ENCODE measurements at places on chromosomes 4 and X.

- DNase-seq = no peak
Observed at GRCh38 chr4:2942532-2943363, 20.5 kb downstream of the NOP14 start.

GRCh38 chrX:56788717-56789122 lies 59.7 kb downstream of the NBDY start:
- DNase-seq = no peak

- no peak for DNase-seq
Observed at GRCh38 chr4:36414248-36414647, 132.8 kb downstream of the DTHD1 start.

- DNase-seq = no peak
Observed at GRCh38 chrX:66074920-66075879, 35.3 kb upstream of the VSIG4 start.

DNA sequence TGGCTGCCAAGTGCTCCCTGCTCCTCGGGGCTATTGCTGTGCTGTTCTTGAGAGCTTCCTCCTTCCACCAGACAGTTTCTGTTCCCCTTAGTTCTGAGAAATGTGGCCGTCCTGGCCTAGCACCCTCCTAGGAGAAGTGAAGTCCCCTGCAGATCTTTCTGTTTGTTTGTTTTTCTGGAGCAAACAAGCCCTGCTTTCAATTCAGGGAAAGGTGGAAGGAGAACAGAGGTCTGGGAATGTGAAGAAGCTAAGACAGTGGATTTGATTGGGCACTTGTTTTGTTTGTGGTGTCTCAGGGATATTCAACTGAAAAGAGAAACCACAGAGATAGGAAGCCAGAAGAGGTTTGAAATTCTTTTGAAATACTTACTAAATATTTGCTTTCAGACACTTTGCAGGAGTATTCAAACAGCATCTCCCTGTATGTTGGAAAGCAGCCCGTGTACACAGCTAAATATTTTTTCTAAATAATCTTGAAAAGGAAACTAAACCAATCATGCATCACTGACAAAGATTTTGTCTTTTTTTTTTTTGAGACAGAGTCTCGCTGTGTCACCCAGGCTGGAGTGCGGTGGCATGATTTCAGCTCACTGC lies 36.5 kb upstream of the PPM1K start:
- DNase-seq = no peak

- DNase-seq = no peak
Observed at GRCh38 chr4:1557221-1557597, 126.9 kb downstream of the FAM53A start.

- no peak for DNase-seq
Observed at GRCh38 chr4:55466001-55466400, 70.2 kb downstream of the TMEM165 start.

- DNase-seq = no peak
Observed at GRCh38 chr4:126223784-126224407, 909.1 kb downstream of the FAT4 start.

DNA sequence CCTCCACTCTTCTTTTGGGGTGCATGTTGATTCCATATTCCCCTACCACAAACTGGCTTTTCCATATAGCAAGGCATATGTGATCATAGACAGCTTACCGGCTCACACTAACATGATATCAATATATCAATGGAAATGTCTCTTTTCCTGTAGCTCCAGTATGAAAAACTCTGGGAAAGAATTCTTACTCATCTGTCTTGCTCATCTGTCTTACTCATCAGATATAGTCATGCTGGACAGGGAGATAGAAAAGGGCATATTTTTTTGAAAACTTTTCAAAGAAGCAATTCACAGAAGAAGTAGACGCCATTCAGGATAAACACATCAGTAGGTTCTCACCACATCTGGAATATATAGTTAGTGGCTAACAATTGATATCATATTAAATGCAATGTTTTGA lies 794.7 kb downstream of the RAB28 start:
- no peak for DNase-seq

- no peak for DNase-seq
Observed at GRCh38 chr4:71772592-71772991, 11.3 kb downstream of the GC start.

- DNase-seq = no peak
Observed at GRCh38 chr4:139704915-139705485, 39.4 kb downstream of the MGST2 start.

DNA sequence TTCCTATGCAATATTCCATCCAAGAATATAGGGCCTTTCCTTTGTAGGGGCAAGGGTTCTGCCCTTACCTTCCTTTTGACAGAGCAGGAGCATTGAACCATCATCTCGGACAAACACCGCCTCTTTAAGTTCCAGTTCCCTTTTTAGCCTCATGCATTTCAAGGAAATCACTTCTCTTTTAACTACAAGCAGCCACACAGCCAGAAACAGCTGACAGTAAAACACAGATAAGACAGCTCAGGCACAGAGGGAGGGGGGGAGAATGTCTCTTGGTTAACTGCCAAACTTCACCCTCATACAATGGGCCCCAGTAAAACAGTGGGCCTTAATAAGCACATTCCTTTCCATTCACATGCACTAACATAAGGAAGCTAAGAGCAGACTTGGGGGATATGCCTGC lies 648.3 kb downstream of the GABRG1 start:
- DNase-seq = no peak

GRCh38 chrX:16215660-16216059 lies 48.4 kb downstream of the MAGEB17 start:
- DNase-seq = no peak

DNA sequence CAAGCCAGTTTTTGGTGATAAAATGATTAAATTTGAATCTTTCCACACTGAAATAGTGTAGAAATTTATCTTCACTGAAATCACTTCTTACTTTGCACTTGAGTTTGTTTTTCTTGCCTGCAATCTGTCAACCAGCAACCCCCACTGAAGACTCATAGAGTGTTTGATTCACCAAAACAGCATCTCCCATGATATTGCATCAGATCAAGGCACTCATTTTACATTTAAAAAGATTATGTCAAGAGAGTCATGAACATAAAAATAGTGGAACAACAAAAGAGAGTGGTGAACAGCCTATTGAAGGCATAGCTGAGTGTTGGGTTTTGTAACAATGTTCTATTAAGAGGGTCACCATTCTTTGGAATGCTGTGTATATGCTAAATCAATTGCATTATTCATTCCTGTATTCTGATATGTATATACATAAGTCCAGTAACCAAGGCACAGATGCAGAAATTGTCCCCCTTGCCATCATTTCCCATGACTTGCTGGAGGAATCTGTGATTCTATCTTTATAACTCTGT lies 1934.9 kb downstream of the ARAP2 start:
- DNase-seq = no peak

GRCh38 chrX:24577091-24577490 lies 70.1 kb downstream of the PCYT1B start:
- no peak for DNase-seq

DNA sequence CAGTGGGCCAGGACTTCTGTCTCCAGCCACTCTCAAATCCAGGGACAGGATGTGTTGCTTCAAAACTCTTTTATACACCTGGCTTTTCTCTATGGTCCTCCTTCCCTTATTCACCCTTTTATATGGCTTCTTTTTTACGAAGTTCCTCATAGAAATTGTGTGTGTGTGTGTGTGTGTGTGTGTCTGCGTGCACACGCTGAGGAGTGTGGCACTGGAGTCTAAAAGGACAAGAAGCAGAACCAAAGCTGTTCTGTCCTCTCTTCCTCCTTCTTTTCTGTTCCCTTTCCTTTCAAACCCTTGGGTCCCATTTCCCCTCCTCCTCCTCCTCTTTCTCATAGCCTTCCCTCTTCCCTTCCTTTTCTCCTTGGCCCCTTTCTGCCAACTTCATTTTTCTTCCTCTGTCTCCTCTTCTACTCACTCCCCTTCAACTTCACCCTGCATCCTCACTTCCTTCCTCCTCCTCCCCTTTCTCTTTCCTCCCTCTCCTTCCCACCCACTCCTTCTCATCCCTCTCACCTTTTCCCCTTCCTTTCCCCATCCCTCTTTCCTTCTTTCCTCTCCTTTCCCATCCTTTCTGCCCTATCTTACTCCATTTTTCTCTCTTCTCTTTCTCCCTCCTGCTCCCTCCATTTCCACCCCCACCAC lies 360.5 kb downstream of the MID1IP1 start:
- no peak for DNase-seq

GRCh38 chrX:24341795-24342194 lies 18.6 kb upstream of the SUPT20HL1 start:
- DNase-seq = no peak

GRCh38 chrX:124719060-124719459 lies 372.7 kb downstream of the SH2D1A start:
- DNase-seq = no peak

DNA sequence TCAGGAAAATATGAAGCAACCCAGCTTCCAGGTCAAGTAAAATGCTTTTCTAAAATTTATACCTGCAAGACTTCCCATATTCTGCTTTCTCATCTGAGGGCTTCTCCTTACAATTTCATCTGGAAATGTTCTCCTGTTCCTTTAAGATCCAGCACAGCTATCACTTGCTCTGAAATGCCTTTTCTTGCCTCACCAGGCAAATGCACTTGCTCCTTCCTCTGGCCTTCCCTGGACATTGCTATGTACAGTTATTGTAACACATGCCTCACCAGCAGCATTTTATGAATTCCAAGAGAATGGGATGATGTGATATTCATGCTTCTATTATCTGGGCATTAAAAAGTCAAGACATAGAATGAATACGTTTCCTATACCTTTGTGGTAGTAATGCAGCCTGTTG lies 842.1 kb upstream of the INTU start:
- no peak for DNase-seq

DNA sequence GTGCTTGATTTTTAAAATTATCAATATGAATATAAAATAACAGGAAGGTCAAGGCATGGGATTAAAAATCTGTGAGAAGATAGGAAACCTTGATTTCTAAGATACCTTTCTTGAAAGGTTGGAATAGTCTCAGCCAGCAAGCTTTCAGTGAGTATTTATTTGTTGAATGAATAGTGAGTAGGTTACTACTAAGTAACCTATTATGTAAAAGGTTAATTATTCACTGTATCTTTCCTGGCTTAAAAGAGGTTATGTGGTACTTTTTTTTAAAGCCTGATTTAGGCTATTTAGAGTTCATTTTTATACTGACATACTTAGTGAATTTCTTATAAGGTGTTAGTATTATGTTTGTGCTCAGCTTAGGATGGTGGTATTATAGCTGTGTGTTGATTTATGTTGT lies 123.5 kb downstream of the PTPN13 start:
- no peak for DNase-seq

DNA sequence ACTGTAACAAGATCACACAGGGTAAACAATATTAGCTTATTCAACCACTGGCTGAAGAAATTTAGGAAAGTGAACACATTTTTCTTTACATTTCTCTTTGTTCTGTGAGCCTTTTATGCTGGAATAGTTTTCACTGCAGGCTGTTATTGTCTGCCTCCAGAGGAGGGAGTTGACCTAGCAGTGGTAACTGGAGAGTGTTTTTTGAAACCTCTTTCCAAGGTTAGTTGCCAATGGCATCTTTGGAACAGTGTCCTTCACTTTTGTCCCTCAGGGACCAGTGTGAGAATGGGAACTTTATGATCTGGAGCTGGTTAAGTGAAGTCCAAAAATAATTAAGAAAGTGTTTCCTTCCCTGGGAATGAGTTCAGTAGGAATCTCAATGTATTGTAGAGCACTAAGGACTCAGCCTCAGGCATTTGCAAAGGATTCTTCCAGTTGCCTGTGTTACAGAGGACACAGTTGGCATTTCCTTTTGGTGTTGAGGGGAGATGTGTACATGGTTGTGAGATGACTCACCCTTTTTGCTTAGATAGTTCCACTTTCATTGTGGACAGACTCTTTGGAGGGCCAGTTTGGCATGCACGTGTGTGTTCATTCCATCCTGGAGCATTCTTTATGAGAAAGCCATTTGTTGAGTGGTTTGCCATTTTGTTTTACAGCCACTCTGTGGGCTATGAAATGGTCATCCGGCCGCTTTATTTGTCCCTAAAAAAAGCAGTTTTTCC lies 61.3 kb downstream of the AR start:
- DNase-seq = no peak

GRCh38 chrX:49040376-49040955 lies 2.7 kb downstream of the TFE3 start:
- no peak for DNase-seq

GRCh38 chrX:138929926-138930582 lies 218.5 kb upstream of the FGF13 start:
- no peak for DNase-seq

GRCh38 chr4:14726441-14726840 lies 275.8 kb upstream of the CPEB2 start:
- DNase-seq = no peak

DNA sequence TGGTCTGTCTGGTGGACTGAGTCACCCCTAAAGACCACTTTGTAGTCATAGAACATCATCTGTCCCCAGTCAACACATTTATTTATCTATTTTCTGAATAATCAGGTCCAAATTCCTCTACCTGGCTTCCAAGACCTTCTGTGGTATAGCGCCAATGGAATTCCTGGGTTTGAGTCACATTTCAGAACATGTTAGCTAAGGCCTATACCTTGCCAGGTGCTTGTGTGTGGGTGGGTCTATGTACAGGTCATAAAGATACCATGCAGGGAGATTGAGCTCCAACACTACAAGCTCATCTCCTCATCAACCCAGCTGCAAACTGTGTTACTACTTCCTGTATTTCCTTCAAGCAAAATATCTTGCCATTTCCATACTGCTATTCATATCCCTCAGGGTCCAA lies 113.3 kb downstream of the TRAPPC11 start:
- DNase-seq = no peak

- DNase-seq = no peak
Observed at GRCh38 chrX:153527208-153527607, 9.8 kb downstream of the ATP2B3 start.

DNA sequence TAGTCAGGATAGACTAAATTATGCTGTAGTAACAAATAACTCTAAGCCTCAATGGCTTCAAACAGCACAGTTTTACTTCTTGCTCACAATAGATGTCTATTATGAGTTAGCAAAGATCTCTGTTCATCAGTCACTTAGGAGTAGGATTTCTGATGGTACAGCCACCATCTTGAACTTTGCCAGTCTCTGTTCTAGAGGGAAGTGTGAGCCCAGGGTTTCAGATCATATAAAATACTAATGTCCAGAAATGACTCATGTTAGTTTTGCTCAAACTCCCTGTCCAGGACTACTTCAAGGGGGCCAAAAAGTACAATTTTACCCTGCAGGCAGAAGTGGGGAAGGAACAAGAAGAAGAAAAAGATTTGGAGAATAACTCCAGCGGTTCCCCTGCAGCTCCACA lies 77.1 kb upstream of the LSM6 start:
- no peak for DNase-seq

DNA sequence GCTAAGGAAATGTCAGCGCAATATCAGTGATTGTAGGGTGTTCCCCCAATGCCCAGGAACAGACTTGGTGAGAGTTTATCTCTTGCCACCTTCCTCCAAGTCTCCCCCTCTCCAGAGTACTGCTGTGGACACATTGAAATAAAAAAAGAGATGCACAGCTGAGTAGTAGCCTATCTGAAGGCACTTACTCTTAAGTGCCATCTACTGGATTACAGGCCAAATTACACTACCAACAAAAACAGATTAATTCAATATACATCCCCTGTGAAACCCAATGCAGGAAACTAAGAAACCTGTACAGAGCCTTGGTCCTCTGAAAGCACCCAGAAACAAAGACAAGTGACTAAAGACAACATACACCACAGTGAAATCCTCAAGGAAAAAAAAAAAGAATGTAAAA lies 460.3 kb downstream of the ZIC3 start:
- DNase-seq = no peak

Data from right renal pelvis (tissue), 4 donors.